Fibroblast of lung (primary cell): ENCODE measurements at places on chromosomes 12 and 14. TPM values are rescaled to one million over a fixed set of nuclear protein-coding genes. Genes with fewer than 3 reads are reported as not detected.

DNA sequence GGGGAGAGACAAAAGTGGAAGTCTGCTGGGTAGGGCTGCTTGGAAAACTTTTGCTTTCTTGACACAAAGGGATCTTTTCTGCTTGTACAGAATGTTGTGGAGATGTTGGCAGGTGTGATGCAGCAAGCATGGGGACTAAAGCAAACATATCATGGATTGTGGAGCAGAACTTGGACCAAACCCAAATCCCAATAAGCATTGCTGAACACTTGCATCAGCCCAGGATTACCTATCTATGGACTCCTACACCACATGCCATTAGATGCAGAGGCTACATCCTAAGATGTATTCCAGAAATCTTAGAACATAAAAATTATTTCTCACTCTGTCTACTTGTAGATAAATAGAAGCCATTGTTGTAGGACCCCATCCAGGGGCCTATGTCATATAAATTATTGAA, 44.7 kb upstream of the RERG start:
- DNase-seq = peak; percentile 47

GRCh38 chr12:69910694-69911093, 85.7 kb downstream of the MYRFL start:
- DNase-seq = no peak

- no peak for DNase-seq
Observed at GRCh38 chr12:110640275-110641025, 26.5 kb downstream of the TCTN1 start.

GRCh38 chr14:28406196-28406595, 360.4 kb upstream of the FOXG1 start:
- peak; percentile 12 for DNase-seq

DNA sequence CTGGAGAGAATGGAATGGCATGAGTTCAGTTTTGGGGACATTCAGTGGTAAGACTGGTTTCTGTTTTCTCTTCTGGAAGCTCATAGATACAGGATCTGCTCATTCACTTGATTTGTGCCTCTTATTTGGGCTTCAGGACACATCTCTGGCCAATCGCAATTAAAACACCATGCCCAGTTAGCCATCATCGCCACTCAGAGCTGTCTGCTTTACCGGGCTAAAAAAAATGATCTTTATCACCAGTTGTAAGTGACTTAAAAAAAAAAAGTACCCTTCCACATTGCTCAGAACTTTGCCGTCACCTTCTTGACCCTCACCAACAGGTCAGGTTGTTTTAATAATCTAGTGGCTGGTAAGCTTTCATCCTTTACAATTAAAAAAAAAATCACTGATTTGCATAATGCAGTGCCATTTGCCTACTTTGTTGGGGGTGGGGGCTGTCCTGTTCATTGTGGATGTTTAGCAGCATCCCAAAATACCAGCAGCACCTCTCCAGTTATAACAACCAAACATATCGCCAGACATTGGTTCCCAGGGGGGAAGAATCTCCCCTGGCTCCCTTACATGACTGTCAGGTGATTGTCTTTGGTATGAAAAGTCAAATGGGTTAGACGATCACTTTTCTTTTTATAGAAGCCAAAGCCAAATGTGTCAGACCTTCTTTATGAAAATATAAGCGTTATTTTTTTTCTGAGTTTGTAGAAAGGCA, 150.1 kb downstream of the PRKCH start:
- DNase-seq = peak; percentile 29

DNA sequence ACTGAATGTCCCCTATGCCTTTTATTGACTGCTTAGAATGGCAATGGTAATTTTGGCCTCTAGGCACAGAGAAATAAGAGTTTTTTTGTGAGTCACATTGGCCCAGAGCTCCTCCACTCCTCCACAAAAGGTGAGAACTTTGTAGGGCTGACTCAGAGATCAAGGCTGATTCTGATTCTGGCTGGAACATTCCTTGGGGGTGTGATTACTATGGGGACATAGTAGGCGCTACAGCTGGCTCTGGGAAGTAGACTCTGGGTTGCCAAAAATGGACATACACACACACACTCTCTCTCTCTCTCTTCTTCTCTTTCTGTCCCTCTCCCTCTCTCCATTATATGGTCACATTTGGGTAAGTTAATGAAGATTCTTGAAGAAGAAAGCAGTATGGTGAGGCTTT, 174.6 kb upstream of the DDHD1 start:
- DNase-seq = peak; percentile 78

DNA sequence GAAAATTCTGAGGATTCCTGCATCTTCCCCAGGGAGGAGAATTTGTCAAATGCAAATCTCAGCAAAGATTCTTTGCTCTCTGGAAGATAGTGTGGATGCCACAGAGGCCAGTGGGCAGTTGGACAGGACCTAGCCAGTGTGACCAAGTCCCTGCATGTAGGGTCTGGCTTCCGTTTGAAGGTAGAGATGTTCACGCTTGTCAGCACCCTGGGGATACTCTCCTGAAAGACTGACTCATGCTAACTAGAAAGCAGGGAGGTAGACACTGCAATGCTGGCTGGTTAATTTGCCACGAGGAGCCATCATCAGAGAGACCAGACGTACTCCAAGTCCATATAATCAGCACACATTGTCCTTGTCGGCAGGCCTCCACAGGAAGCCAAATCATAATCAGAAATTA, 130.1 kb downstream of the SAMD4A start:
- DNase-seq = no peak

The ANKRD9 gene
- total RNA-seq = 13.6 and 22.0 TPM in 2 replicates
